GM18507 (cell line): ENCODE measurements at places on chromosomes 4 and X.
A peak's percentile ranks its signal among the peaks of the same experiment; 100 is the strongest.

DNA sequence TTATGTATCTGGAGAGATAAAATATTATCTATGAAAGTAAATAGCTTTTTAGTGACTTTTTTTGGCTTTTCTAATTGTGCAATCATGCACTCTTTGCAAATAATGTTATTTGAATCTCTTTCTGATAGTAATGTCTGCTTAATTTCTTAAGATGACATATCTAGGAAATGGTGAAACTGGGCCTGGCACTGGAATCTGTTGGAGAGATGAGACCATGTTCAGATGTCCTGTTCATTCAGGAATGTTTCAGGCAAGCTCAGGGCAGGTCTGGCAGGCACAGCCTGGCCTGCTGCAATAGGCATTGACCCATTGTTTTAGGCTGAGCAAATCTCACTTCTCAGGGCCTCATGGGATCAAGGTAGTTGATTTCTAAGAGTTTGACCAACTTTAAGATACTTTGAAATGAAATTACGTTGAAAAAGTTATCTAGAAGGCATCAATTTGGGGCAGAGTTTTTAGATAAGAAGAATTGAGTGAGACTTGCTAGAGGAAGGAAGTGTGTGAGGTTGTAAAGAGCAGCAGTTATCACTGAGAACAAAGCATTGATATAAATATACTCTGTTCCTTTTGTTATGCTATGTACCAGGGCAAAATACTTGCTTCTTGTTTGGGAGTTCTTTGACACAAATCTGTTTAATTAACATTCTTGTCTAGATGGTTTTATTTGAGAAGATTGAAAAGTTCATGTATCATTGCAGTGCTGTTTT, 133.0 kb upstream of the LEF1 start:
- no peak for DNase-seq

GRCh38 chr4:102623622-102624021, 122.5 kb downstream of the NFKB1 start:
- no peak for DNase-seq

GRCh38 chrX:104098151-104098808, 14.0 kb upstream of the ZCCHC18 start:
- no peak for DNase-seq

DNA sequence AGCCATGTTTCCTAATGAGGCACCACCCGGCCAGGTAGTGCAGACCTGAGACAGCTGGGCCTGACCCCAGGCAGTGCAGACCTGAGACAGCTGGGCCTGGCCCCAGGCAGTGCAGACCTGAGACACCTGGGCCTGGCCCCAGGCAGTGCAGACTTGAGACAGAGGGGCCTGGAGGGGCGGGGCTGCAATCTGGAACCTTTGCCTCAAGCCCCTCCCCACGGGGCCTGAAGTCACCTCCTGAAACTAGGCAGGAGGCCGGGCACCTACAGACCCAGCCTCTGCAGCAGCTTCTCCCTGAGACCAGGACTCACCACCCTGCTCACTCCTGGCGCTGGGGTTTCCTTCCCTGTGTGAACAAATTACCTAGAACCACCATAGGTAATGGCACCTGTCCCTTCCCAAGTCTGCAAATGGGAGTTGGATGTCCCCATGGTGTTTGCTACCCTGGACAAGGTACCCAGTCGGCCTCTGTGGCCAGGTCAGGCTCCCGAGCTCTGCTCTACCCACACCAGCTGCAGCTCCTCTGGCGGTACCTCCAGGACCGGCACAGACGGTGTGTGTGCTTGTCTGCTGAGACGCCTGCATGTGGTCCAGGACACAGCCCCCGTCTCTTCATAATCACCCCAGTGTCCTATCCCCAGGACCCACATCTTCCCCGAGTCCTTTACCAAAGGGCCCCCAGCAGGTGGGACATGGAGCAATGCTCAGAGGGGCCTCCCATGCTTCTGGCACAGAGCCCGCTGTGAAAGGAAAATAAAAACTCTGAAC, 53.1 kb upstream of the C4orf50 start:
- DNase-seq: no peak

DNA sequence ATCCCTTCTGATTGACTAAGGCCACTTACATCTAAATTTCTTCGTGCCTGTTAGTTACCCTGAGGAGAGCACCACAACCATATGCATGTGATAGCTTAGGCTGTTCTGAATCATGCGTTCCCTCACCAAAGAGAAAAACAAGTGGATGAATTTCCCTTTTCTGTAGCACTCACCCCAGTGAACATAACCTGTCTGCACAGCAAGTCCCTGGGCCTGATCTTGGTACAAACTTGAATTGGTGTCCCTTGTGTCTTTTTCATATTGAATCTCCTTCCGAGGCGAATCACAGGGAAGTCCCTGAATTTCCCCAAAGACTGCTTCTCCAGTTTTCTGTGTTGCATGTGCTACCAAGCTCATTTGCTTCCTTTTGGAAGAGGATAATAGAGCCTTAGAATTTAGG, 100.4 kb downstream of the KLHL8 start:
- DNase-seq: no peak

DNA sequence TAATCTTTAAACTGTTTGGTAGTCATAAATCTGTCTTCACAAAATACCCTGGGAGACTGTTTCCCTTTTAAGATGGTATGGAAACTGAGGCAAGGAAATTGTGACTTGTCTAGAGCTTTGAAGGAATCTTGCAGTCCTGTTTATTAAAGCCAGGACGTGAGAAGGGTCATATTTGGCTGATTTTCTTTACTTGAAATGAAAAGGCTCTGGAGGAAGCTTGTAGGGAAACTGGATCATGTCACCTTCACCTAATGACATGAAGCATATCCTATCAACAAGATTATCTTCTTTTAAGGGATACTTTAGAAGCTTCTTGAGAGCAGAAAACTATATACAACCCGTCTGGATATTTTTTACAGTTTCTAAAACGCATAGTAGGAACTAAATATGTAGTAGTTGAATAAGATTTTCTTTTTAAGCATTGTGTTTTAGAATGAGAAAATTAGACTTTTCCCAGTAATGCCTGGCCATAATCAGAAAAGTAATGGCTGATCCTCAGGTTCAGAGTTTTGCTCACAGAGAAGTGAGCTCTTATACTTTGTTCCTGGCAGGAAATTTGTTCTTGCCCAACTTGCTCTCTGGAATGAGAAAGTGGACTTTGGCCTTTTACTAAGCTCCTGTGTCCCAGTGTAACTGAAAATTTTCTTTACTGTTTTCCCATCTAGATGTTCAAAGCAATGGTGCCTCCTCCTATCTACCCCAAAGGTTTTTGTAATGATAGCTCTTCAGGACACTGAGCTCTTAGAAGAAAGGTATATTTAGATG, 136.8 kb upstream of the AFF2 start:
- no peak for DNase-seq

GRCh38 chrX:1453951-1454785, 1.5 kb upstream of the ASMTL start:
- DNase-seq: peak; percentile 68

DNA sequence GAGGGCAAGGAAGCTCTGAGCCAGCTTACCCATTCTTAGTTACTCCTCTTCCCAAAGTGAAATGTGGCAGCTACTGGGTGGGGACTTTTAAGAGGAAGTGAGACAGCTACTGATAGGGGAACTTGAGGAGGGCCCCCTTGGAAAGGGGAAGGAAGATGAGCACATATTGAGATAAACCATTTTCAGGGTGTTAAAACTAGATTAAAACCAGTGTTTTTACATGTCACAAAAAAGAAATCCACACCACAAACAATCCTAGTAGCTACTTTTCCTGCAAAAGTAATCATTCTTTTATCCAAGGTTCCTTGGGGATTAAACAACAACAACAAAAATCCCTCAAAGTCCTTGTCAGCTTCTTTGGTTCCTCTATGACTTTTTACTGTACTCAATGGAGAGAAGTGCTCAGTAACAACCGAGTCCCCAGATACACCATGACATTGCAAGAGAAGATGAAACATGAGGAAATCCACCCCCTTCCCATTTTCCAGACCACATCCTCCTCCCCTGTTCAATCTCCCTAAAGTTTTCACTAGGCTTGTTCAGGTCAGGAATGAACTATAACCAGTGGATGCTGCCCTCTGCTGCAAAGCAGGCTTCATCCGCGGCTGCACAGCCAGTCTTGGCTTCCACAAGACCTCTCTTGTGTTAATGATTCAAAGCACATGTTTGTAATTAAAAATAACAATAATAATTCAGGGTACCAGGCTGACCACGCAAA, 113.5 kb upstream of the TMEM164 start:
- no peak for DNase-seq

- no peak for DNase-seq
These were observed 184.2 kb downstream of the CDS1 start for GRCh38 chr4:84767168-84767567.

DNA sequence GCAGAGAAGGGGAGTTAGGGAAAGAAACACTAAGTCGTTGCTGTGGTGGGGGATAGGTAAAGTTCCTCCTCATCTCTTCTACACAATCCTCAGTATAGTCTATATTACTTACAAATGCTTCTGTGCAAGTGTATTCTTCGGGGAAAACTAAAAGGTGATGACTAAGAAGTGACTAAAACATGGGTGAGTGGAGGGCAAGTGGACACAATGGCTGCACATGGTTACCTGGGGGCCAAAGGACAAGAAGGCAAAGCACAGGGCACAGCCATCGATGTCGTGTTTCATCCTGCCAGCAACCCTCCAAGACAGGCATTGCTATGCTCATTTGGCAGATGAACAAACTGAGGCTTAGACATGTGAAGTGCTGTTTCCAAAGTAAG, 35.5 kb upstream of the CCKAR start:
- DNase-seq: no peak

DNA sequence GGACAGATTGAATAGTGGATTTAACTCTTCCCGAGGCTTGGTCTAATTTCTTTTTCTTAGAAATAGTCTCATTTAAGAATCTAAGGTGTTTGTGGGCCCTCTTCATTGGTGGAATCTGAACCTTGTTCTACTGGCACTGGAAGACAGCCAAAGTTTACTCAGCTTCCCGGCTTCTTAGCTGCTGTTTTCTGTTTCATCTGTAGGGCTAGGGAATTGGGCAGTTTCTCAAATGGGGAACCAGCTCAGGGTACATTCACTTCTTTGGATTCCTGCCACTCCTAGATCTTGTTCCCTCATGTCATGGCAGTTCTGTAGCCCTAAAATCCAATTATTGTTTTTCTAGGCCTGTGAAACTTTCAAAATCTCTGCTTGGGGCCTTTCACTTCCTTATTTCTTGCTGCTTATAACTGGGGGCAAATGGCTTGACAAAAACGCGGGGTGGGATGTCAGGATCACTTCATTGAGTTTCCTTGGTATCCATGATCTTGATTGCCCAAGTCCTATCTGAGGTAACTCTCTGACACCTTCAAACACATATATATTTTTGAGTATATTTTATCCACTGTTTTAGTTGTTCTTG, 985.0 kb downstream of the C4orf33 start:
- DNase-seq: no peak

GRCh38 chr4:30191902-30192301, 528.3 kb upstream of the PCDH7 start:
- no peak for DNase-seq
